Retinal pigment epithelial cell (primary cell): ENCODE measurements at places on chromosomes 7 and 10.

- DNase-seq: no peak
Observed at GRCh38 chr7:39199006-39199405, 221.3 kb downstream of the POU6F2 start.

- DNase-seq: no peak
Observed at GRCh38 chr10:86222336-86222650, 144.3 kb downstream of the GRID1 start.

- DNase-seq: no peak
Observed at GRCh38 chr7:26334166-26334859, 42.7 kb downstream of the SNX10 start.

DNA sequence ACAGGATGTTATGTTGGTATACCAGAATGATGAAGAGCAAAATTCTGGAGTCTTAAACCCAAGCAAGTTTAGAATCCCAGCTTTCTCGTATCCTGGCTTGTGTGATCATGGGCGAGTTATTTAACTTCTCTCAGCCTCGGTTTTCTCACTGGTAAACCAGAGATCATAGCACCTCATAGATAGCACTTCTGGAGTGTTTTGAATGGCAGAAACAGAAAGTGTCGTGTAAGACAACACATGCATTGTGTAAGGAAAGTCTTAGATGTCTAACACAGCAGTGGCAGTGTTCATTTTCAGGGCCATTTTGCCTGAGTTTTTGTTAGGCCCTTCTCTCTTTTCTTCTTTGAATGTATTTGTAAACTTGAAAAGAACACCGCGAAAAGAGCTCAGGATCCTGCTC, 465.1 kb downstream of the AUTS2 start:
- no peak for DNase-seq

- no peak for DNase-seq
Observed at GRCh38 chr10:79627075-79627474, 16.3 kb downstream of the SFTPA1 start.
